ENCODE measurements at places on chromosomes 7 and 10. TPM values are rescaled to one million over a fixed set of nuclear protein-coding genes. Genes with fewer than 3 reads are reported as not detected.
A peak's percentile ranks its signal among the peaks of the same experiment; 100 is the strongest.

Gene RBM20
- 101 TPM for total RNA-seq

Gene AKR1C4
- not detected for total RNA-seq

- H3K4me3 ChIP-seq, result no peak overlapping the region
- H3K27me3 ChIP-seq, result no peaks in the 10 kb centered on the region
- peaks cover 52% of the 10 kb centered on the region for H3K4me1 ChIP-seq
Measured at GRCh38 chr10:31340343-31340742, 21.3 kb downstream of the ZEB1 start.

- no peak overlapping the region for H3K4me3 ChIP-seq
- H3K36me3 ChIP-seq, result peaks cover 5% of the 10 kb centered on the region
- no peak overlapping the region for H3K27ac ChIP-seq
- no peaks in the 10 kb centered on the region for H3K27me3 ChIP-seq
Measured at GRCh38 chr10:72515455-72515854, 110.4 kb downstream of the MICU1 start.

GRCh38 chr7:17099083-17099973 is 199.1 kb upstream of the AHR start:
- H3K4me1 ChIP-seq, result peaks cover 7% of the 10 kb centered on the region
- no peaks in the 10 kb centered on the region for H3K36me3 ChIP-seq
- no peaks in the 10 kb centered on the region for H3K27me3 ChIP-seq
- no peak overlapping the region for H3K27ac ChIP-seq
- DNase-seq, result no peak

- H3K4me3 ChIP-seq, result no peak overlapping the region
- no peaks in the 10 kb centered on the region for H3K36me3 ChIP-seq
- H3K27me3 ChIP-seq, result no peaks in the 10 kb centered on the region
- H3K4me1 ChIP-seq, result no peaks in the 10 kb centered on the region
Measured at GRCh38 chr7:128380483-128381106, 19.1 kb upstream of the PRRT4 start.

- H3K4me3 ChIP-seq, result no peak overlapping the region
- H3K4me1 ChIP-seq, result peaks cover 17% of the 10 kb centered on the region
- no peaks in the 10 kb centered on the region for H3K36me3 ChIP-seq
- no peak for DNase-seq
- no peak overlapping the region for H3K27ac ChIP-seq
Measured at GRCh38 chr10:17219024-17219423, 9.0 kb upstream of the VIM start.

Gene CCDC71L
- total RNA-seq, result 6.0 TPM

Gene FGL2
- 10.6 TPM for total RNA-seq

DNA sequence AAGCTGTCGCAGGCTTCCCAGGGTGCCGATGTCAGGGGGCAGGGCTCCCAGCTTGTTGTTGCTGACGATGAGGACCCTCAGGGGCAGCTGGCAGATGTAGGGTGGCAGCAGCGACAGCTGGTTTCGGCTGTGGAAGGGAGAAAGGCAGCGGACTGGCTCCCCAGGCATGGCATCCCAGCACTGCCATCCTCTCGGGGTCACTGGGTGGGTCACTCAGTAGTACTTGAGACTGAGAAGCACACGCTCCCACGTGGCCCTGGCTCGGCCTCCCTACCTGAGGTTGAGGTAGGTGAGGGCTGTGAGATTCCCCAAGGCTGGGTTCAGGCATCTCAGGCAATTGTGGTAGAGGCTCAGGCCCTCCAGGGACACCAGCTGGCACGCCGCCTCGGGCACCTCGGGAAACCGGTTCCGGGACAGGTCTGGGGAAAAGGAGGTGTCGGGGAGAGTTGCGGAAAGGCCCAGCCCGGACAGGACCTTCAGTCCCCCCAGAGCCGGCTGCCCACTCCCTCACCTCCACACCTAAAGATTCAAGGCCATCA is 3.8 kb downstream of the LRCH4 start:
- H3K36me3 ChIP-seq, result peaks cover 52% of the 10 kb centered on the region
- no peak overlapping the region for H3K4me3 ChIP-seq
- no peak for DNase-seq
- peak overlapping the region; percentile 98 for H3K27ac ChIP-seq

DNA sequence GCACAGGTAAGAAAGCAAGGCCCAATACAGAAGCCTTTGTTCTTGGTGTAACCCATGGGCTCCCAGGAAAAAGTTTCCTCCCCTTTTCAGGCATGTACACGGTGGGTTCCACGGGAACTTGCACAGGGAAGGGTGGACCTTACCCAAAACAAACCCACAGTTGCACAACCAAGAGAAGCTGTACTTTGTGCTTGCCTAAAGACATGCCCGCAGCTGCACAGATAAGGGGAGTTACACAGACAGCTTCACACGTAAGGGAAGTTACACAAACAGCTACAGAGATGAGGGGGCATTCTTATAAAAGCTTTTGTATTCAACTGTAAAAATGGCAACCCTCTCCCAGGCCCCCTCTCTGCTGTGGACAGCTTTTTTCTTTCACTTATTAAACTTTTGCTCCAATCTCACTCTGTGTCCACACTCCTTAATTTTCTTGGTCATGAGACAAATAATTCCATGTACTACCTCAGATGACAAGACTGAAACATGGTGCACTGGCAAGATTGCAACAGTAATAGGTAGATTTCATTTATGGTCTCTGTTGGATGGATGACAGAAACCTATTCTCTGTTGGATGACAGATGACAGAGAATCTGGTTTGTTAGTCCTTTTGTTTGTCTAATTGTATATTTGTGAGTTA is 72.9 kb downstream of the ATE1 start:
- H3K27me3 ChIP-seq, result no peaks in the 10 kb centered on the region
- H3K27ac ChIP-seq, result no peak overlapping the region
- no peak for DNase-seq
- no peak overlapping the region for H3K4me3 ChIP-seq
- H3K36me3 ChIP-seq, result peaks cover 50% of the 10 kb centered on the region
- no peaks in the 10 kb centered on the region for H3K4me1 ChIP-seq

Data from left ventricle myocardium inferior (tissue), 1 donor.